Left ventricle myocardium superior (tissue), 1 donor: ENCODE measurements at places on chromosomes 5 and 9. TPM values are rescaled to one million over a fixed set of nuclear protein-coding genes. Genes with fewer than 3 reads are reported as not detected.
A peak's percentile ranks its signal among the peaks of the same experiment; 100 is the strongest.

The SH3GL2 gene
- total RNA-seq, result 3.1 TPM

The PROB1 gene
- 56.5 TPM for total RNA-seq

The GABBR2 gene
- 0.62 TPM for total RNA-seq

The PCDHB2 gene
- 2.2 TPM for total RNA-seq

- DNase-seq, result no peak
These were observed 56.5 kb upstream of the CDKN2B start for GRCh38 chr9:22065431-22066200.

- peak; percentile 81 for DNase-seq
These were observed 47.5 kb downstream of the DBH start for GRCh38 chr9:133683586-133684120.

DNA sequence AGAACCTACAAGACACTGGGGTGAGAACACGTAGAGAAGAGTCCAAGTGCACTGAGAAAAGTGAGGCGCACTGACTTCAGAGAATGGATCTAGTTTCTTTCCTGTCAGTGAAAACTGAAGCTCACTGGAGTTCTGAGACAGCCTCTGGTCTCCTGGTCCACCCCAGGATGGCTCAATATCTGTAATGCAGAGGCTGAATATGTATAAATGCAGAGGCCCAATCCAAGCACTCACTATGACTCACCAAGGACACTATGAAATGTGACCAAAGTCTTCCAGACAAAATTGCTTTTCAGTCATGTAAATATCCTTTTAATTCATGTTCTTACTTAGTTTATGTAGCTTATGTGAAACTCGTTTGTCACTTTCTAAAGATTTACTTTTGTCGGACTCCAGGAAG is 53.8 kb downstream of the NFIB start:
- no peak for DNase-seq

DNA sequence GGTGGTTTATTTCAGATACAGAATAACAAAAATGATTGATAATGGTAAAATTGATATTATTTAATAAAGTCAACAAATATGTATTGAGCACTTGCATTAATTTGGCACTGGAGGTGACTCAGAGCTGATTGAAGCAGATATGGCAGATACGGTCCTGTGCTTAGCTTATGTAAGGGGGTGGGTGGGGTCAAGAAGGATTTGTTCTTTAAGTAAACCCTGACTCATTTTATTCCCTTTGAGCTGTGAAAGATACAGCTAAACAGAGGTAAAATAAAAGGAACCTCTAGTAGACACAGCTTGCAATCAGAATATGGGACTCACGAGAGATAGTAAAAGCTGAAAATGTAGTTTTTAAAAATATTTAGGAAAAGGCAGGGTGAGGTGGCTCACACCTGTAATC is 201.3 kb upstream of the CLINT1 start:
- no peak for DNase-seq

GRCh38 chr5:55618318-55618717 is 83.6 kb upstream of the PLPP1 start:
- no peak for DNase-seq

- no peak for DNase-seq
These were observed 435.4 kb downstream of the ZSWIM6 start for GRCh38 chr5:61767231-61768080.

- DNase-seq, result no peak
These were observed 27.5 kb downstream of the ZNF618 start for GRCh38 chr9:113903514-113904077.

DNA sequence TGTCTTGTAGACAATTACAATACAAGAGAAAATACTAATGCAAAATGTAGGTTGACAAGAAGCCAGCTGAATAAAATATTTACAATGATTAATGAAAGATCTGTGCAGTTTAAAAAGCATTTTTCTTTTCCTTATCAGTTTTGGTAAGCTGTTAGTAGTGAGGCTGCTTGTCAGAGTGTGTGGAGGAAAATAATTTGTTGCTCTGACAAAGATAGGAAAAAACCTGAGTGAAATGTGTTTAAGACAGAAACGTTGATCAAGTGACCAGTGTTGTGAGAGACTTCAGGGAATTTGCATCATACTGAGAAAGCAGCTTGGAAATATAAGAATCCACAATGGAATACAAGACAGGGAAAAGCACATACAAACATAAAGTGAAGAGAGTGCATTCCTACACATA is 360.3 kb upstream of the CDH18 start:
- DNase-seq, result no peak

DNA sequence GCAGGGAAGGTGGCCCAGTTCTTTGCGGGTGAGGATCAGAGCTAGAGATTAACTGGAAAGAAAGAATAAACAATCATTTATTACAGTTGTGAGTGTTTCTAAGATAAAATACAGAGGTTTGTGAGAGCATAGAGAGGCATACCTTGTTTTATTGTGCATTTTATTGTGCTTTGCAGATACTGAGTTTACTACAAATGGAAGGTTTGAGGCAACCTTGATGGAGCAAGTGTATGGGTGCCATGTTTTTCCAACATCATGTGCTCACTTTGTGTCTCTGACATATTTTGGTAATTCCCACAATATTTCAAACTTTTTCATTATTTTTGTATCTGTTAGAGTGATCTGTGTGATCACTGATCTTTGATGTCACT is 715 bp upstream of the C5orf34 start:
- no peak for DNase-seq

GRCh38 chr9:128390150-128390812 is 19.1 kb downstream of the URM1 start:
- DNase-seq, result no peak

DNA sequence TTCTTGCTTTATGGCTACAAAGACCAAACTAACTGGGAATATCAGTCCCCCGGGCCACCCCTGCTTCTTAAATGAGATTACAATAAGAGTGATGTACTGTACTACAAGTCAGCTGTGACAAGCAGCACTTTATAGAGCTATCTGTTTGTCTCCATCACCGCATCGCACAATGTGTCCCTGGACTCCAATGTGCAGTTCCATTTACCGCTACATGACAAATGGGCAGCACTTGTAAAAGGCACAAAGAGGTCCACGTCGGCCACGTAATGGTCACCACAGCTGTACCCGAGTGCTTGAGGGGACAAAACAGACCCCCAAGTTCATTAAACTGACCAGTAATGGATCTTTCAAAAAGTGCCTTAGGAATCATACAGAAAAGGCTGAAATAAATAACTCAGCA is 54.1 kb downstream of the PSMB7 start:
- no peak for DNase-seq

- no peak for DNase-seq
These were observed 411 bp upstream of the NDUFS4 start for GRCh38 chr5:53560028-53560427.

- DNase-seq, result no peak
These were observed 22.2 kb downstream of the C9orf152 start for GRCh38 chr9:110185806-110186205.

- DNase-seq, result no peak
These were observed 35.2 kb downstream of the MTRR start for GRCh38 chr5:7904170-7904569.

DNA sequence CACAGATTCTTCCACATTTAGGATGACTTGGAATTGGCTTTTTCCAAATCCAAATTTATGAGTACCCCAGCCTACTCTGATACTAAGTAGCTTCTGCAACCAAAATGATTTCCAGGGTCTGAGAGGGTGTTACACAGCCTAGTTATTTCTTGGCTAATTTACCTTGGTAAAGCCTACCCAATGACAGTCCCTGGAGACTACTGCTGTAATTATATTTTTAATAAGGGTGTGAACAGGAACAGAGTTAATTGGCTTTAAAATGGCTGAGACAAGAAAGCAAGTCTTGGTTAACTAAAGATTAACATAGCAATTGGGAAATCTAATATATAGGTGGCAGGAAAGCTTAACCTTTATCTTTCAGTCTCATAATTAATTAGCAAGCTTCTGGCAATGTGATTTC is 9.3 kb downstream of the PRLR start:
- no peak for DNase-seq
